ENCODE measurements at places on chromosomes 1 and 21.
A peak's percentile ranks its signal among the peaks of the same experiment; 100 is the strongest.

DNA sequence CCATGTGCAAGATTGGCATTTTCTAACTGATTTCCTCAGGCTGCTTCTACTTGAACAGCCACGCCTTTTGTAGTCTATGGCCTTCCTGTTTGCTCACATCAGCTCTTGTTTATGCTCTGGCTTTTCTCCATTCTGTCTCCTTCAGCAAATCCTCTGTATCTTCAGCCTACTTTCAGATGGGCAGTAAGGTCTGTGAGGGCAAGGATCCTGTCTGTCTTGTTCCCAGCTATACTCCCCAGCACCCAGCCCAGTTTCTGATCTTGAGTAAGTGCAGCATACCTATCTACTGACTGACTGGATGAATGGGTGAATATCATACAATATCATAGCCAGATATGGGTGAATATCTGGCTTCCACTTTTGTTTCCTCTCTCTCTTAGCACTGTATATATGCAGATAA is 438.1 kb downstream of the LMO4 start:
- no peak for DNase-seq

DNA sequence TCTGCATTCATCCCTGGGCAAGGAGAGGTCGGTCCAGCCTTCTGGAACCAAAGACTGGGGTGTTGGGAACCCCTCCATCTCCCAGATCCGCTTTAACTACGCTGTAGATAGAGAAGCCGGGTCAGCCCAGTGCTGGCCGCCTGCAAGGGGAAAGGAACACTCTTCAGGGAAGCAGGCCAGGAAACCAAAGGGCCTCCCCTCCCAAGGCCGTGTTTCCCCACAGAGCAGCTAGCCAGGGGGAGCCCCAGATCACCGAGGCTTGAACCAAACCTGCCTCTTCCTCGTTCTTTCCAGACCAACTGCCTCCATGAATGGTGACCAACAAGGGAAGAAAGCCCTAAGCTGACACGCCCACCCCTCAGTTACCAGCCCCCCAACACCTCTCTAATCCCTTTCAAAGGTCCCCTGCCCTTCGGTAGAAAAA is 1.2 kb upstream of the CHD5 start:
- no peak for DNase-seq

- peak; percentile 98 for DNase-seq
These were observed 9.1 kb downstream of the SGIP1 start for GRCh38 chr1:66542811-66543767.

GRCh38 chr1:42971841-42972291 is 13.2 kb upstream of the SLC2A1 start:
- DNase-seq: no peak

GRCh38 chr1:170196490-170197236 is 50.9 kb downstream of the NTMT2 start:
- no peak for DNase-seq

Data from dermis microvascular lymphatic vessel endothelial cell (primary cell).